ENCODE measurements at places on chromosomes 12 and 14.

- no peak for DNase-seq
Measured at GRCh38 chr12:10851243-10851858, 2.1 kb upstream of the PRR4 start.

DNA sequence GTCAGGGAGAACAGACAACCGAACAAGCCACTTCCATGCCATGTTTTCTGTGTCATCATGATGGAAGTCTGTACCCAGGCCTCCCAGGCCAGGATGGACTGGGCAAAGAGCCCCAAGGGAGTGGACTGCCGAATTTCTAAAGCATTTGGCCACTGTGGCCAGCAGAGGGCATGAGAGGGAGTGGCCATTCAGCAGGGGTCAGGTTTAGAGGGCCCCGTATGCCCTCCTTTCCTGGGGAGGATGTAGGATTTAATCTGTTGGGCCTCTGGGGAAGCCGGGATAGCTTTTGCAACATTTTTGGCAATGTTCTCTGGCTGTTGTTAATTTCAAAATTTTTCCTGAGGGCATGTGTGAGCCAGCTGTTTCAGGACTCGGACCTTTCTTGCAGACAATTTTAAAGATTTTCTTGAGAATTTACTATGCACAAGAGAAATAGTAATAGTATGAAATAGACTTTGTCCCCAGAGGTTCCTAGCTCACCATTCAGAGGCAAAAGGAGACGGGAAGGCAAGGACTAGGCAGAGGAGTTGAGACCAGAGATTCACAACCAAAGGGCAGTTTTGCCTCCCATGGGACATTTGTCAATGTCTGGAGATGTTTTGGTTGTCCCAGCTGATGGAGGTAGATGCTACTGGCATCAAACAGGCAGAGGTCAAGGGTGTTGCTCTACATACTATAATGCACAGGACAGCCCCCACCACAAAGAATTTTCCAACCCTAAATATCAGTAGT is 18.0 kb downstream of the ACACB start:
- peak; percentile 59 for DNase-seq

GRCh38 chr12:114656906-114657596 is 26.9 kb downstream of the TBX3 start:
- DNase-seq: no peak

DNA sequence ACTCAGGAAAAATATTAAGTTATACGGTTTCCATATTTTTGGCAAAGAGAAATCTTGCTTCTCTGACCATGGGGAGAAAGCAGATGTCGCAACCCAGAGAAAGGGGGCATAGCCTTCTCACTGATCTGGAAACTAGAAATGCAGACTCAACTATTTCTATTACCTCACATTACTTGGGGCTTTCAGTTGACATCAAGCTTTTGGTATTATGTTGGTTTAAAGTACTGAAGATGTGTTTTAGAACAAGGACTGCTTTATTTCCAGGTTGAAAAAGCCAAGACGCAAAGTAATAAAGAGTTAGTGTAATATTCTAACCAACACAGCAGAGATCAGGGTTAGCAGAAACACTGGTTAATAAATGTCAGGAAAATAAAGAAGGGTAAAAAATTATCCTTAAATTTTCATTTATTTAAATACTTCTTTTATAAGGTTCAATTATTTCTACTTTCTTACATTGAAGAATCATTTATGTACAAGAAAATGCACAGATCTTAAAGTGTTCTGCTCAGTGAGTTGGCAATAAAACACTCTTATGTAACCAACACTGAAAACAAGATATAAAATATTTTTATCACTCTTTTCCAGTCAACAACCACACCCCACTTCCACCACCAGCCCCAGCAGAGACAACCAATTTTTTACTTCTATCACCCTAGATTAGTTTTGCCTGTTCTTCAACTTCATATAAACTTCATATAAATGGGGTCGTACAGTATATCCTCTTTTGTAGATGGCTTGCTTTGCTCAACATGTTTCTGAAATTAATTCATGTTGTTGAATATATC is 26.0 kb downstream of the DCP1B start:
- peak; percentile 23 for DNase-seq

DNA sequence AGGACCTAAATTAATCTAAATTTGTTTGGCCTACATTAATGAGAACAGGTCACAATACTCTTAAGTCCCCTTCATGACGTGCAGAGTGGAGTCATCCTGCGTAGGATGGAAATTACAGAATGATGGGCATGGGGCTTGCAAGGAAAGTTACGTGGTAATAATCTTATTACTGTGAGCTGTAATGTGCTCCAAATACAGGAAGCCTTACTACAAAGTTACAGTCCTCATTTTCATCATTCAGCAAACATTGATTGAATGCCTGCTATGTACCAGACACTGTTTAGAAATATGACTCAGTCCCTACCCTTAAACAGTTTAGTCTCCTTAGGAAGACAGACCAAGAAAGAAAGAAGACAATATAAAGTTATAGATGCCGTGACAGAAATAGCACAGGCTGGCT is 9.4 kb downstream of the HIGD1C start:
- peak; percentile 12 for DNase-seq

GRCh38 chr12:19979584-19979983 is 388.8 kb upstream of the PDE3A start:
- no peak for DNase-seq

- DNase-seq: no peak
Measured at GRCh38 chr12:19647806-19648556, 208.7 kb downstream of the AEBP2 start.

DNA sequence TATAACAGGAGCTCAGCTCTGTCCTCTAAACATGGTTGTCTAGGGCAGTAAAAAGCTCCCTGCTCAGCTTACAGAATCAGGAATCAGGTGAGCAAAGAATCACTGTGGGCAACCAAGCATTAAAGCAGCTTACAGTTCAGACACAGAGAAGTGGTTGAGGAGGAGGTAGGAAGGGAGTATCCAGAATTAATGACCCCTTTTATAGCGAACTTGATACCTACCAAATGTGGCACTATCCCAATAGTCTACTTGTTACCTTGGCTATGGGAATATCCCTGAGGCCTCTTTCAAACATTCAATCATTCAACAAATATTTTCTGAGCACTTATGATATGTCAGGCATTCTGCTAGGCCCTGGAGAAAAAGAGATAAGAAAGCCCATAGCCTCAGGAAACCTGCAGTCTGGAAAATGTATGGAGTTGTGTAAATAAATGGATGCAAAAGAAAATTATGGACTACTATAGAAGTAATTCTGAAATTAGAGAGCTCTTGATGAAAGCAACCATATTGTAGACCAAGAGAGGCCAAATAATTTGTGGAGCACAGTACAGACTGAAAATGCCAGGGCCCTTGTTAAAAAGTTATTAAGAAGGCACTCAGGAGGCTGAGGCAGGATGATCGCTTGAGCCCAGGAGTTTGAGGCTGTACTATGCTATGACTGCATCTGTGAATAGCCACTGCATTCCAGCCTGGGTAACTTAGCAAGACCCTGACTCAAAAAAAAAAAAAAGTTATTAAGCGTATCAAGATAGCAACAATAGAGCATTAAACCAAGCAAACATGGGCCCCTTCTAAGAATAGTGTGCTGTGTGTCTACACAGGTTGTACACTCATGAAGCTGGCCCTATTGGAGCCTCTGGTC is 134.0 kb upstream of the CPSF6 start:
- no peak for DNase-seq

- no peak for DNase-seq
Measured at GRCh38 chr14:105456736-105457617, 17.6 kb upstream of the CRIP2 start.

- no peak for DNase-seq
Measured at GRCh38 chr14:69500736-69501135, 16.2 kb downstream of the PLEKHD1 start.

DNA sequence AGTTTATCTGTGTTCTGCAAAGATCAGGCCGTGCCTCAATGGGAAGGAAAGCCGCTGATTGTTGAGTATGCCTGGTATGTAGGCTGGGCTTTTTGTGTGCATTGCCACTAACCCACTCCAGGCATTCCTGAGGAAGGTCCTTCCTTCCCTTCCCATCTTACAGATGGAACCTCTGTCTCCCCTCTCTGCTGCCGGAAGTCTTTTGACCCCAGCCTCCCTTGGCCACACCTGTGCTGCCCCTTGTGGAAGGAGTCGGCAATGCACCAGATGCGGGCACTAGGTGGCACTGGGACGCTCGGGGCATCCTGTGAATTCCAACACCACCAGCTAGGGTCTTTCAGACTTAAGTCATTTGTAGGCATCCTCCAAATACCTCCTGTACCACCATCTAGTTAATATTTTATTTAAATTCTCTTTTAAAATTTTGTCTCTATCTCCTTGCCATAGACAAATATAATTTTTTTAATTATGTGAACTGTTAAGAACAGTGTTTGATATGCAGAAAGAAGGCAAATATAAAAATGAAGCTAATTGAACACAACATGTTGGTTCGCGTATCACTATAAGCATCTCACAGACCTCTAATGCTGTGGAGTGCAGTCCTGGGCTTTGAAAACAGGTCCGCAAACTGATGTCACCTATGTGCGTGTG is 99.6 kb downstream of the RIN3 start:
- DNase-seq: no peak

GRCh38 chr12:88725592-88726143 is 145.4 kb upstream of the KITLG start:
- DNase-seq: no peak

GRCh38 chr14:98955741-98956070 is 316.3 kb downstream of the BCL11B start:
- DNase-seq: no peak

GRCh38 chr14:96080571-96080970 is 41.4 kb downstream of the C14orf132 start:
- no peak for DNase-seq

- no peak for DNase-seq
Measured at GRCh38 chr12:6266541-6266966, 43.9 kb upstream of the PLEKHG6 start.

DNA sequence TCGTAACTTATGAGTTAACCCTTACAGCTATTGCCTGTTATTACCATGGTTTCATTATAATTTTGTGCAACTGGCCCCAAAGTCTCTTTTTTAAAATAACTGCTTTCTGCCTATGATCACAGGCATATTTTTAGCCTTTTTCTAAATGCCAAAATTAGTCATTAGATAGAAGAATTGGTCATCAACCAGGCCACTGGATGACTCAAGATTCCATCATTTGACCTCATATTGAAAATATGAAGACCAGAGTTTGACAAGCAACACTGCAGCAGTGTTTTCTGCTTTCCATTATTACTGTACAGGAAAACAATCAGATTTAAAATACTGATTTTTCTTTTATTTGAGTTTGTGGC is 54.7 kb upstream of the OTOGL start:
- DNase-seq: peak; percentile 78

DNA sequence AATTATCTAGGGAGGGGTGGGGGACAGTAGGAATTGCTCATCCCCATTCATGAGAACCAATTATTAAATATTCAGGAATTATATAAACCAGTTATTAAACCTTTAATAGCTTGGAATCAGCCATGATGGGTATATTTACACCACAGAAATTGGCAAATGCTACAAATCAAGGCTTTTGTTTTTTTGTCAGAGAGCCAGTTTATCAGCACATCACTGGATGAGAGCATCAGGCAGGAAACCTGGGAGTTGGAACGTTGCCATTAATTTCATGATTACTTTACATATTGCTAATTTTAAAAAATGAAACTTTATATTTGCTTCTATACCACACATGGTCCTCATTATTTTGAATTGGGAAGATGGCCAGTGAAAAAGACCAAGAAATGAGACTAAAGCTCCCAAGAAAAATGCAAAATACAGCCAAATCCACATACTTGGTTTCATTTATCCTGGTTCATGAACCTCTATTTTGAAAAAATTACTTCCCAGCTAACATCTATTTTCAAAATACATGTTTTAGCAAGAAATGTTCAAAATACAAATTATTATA is 48.4 kb downstream of the ATL1 start:
- no peak for DNase-seq

DNA sequence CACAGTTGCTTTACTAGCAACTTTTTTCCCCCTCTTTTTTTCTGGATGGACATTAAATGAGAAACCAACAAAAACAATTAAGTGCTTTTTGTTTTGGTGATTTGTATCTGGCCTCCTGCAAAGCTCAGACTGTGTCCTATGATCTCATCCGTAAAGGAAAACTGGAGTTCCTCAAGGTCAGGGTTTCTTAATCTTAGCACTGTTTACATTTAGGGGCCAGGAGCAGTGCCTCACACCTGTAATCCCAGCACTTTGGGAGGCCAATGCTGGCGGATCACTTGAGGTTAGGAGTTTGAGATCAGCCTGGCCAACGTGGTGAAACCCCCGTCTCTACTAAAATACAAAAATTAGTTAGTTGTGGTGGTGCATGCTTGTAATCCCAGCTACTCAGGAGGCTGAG is 28.0 kb downstream of the ENTPD5 start:
- DNase-seq: no peak

DNA sequence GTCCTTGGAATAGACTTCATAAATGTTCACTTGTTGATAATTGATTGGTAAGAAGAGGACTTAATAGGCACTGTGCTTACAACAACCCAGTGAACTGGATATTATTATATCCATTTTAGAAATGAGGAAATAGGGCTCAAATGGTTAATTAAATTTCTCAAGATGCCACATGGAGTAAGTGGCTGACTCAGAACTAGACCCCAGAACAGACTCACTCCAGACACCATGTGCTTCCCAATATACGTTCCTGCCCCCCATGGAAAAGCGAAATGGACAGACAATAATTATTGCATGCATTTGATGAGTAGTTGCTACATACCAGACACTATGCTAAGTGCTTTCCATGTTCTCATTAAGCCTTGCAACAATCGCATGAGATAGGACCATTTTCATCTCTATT is 895 bp upstream of the ANKS1B start:
- no peak for DNase-seq

DNA sequence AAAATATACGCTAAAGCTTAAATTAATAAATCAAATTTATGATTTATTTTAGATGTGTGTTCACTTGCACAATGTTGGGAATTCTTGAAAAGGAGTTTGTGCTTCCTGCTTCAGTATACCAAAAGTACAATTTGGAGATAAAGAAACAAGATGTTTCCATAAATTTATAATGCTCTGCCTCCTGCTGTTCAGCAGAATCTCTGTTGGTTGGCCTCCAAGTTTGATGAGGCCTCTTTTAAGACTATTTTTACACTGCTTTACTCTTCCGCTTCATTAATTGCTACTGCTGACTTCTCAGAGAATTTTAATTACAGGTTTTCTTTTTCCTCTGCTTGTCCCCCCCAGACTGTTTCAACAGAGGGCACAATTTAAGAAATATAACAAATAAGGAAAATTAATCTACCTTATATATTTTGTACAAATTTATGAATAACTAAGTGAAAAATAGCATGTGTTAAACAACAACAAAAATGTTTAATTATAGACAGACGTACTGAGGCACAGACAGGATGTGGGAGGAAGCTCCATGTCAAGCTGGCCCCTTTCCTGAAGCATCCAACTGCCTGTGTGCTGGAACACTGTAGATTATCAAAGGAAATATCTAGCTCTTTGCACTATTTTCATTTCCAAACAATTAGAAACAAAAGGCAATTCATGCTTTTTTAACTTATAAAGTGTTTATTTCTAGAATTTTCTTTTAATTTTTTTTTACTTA is 83.9 kb downstream of the PIK3C2G start:
- peak; percentile 36 for DNase-seq

All from fibroblast of pulmonary artery (primary cell).